Head of caudate nucleus (tissue), 42 donors: ENCODE measurements at places on chromosomes 1 and 21.

- DNase-seq: no peak
Measured at GRCh38 chr1:41239988-41240610, 2.0 kb downstream of the SCMH1 start.

DNA sequence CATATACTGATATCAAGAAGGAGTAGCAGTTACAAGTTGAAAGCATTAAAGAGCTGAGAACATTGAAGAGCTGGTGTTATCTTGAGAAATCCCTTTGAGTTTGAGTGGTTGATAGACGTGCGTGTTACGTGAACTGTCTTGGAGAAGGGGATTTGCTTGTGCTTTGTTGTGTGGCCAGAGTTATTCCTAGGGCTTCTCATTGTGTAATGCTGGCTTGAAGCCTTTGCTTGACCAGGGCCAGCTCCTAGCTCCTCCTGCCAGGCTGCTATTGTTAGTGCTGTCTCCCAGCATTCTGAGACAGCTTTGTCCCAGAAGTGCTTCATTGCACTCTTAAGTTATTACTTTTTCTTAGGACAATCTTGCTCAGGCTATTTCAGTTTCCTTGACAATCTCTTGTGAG, 116.2 kb upstream of the KCNK2 start:
- DNase-seq: no peak

DNA sequence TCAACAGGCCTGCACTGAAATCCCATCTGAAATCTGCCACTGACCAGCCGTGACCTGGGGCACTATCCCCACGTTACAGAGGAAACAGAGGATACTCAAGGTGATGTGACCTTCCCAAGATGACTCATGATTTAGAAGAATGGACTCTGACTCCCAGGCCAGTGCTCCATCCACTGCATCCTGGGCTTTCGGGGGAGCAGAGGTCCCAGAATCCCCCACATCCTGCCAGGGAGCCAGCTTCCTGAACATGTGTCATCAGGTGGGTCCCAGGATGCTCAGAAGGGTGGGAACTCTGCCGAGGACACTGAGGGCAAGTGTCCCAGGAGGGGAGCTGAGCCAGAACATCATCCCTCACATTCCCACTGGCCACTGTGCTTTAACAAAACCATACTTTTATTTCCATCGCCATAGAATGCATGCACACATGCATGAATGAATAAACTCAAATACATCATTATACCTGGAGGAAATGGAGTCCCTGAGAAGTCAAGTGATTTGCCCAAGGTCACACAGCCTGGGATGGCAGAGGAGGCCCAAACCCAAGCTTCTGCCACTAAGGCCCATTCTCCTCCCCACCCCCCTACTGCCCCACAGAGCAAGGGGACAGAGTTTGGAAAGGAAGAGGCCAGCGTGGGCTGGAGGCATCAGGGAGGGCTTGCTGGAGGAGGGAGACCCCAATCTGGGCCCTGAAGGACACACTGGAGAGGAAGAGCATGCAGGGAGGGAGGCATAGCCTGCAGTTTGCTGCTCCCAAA, 189.4 kb downstream of the MATN1 start:
- DNase-seq: no peak

DNA sequence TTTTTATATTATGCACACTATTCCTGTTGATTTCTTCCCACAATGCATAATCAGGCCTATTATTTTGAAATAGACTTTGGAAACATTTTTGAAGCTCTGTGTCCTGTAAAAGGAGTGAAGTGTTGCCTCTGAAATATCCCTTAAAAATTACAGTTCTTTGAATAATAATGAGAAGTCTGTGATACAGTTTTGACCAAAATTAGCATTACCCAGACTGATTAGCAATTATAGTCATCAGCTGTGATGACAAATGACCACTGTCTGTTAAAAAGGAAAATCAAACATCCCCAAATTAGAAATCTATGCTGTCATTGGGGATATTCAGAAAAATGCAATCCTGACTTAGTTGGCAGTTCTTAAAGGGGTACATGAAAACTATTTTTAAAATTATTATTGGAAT, 63.7 kb downstream of the PTGS2 start:
- DNase-seq: no peak

DNA sequence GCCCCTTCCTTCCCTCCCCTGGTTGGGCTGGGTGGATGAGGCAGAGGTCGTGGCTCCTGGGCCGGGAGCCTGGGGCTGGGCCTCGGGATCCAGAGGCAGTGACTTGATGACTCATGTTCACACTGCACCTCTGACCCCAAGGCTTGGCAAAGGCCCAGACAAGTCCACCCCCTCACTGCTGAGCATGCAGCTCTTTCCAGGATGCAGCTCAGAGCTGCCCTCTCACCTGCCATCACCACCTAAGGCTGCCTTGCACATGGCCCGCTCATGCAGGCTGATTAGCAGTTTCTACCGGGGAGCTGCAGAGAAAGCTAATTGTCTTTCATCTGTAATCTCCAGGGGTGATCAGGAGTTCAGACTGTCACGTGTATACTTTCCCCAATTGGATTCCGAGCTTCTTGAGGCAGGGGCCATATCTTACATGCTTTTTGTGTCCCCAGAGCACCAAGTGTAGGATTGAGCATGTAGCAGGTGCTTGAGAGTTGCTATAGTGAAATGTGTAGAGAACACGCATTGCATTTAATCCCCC, 62.1 kb downstream of the LRRN2 start:
- peak; percentile 55 for DNase-seq

DNA sequence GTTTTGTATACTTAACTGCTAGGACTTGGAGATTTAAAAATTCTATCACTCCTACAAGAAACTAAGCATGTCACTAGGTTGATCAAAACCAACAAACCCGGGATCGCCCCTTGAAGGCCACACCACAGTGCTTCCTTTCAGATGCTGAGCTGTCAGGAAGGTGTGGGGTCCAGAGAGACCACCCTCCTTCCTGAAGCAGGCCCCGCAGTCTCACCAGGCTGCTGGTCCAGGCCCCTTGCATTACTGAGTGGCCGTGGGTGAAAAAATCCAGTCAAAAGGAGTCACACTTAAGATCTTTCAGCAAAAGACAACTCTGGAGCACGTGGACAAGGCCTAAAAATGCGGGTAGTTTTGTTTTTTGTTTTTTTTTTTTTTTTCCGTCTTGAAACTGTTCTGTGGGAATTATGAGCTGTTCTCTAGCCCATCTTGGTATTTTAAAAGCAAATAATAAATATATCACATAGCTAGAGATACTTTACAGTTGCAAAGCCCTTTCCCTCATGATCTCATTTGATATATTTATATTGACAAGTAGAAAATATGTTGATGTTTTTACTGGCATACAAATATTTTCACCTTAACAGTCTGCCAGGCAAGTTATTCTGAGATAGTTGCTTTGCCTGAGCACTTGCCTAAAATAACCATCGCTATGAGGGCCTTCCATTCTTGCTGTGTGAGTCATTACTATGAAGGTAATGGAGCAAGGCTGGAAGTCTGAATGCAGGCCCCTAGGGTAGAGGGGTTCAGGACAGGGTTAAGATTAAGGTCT, 73.1 kb upstream of the EDEM3 start:
- DNase-seq: no peak

DNA sequence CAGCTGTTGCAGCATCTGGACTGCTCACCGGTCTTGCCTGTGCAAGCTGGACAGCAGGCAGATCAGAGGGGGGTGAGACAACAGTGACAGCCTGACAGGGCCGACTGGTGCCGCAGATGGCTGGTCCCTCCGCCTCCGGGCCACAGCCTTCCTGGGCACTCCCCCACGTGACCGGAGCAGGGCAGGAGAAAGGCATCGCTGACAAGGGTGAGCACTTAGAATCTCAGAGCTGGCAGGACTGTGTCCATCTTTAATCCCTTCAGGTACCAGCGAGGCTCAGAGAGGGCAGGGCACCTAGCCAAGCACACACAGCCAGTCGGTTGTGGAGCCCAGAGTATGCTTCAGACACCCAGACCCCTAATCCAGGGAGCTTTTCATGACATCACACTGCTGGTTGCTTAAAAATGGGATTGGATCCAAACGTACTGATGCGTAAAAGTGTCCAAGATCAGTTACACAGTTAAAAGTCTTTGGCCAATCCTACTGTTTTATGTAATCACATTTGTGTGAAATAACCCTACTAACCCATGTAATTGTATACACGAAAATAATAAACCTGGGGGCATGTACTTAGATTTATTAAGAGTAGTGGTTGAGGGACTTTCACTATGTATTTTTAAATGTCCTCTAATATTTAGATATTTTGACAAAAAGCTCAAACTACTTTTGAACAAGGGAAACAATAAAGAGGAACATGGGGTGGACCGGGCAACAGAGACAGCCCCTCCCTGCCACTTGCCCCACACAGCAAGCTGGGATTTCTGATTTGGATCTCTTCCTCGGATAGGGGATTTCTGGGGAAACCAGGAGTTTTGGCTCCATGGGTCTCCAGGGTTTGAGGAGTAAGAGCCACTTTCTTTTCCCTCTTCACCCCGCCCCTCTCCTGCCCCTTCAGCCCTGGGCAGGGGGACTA, 758 bp upstream of the CNTN2 start:
- DNase-seq: peak; percentile 75

DNA sequence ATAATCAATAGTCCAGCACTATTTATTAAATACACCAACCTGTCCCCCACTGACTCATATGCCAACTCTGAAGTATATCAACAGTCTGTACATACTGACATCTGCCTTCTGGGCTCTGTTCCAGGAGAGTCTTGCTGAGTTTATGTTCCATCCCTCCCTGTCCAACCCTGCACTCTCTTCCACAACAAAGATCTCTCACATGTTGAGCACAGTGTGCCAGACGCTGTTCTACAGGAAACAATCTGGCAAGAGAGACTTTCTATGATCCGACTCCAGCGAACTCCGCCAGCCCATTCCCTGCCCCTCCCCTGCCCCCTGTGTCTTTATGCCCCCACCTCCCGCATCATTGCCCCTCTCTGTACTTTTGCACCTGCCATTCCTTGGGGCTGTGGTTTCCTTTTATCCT, 3.4 kb downstream of the LACTBL1 start:
- DNase-seq: no peak

DNA sequence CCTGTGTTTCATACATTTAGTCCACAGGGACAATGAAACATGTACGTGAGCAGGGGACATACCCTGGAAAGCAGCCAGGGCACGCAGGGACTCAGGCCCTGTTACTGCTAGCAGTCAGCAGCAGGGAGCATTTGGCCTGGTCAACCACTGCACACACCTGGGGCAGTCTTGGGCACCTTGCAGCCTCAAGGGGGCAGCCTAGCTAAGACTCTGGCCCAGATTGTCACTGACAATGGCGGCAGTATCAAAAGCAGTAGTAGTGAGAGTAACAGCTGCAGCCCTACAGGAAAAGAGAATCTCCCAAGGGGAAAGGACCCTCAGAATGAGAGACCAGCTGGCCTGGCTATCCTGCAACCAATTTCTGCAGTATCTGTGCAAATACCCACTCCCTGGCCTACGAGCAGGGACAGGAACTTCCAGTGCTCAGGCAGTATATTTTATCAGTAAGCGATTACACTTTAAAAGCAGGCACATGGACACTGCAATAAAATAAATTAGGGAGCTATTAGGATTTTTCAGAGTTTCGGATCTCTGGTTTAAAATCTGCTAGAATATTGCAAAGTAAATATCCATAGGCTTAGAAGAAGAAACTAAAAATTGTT, 475.6 kb downstream of the LTN1 start:
- peak; percentile 59 for DNase-seq

DNA sequence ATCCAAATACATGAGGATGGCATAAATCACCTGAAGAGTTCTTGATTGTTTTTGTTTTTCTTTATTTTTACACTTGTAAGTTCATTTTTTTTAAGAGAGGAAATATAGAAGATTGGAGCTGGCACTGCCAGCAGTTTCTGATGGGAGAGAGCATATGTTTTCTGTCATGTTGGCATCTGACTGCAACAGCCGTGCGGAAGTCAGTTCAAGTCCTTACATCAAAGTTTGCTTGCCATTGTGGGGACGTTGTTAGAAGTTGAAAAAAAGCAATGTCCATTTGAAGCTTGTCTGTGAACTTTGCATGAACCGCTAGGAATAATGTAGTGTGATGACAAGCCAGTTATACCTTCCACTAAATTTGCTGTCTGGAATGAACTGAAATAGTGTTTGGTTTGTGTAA, 126.5 kb upstream of the USH2A start:
- DNase-seq: no peak

DNA sequence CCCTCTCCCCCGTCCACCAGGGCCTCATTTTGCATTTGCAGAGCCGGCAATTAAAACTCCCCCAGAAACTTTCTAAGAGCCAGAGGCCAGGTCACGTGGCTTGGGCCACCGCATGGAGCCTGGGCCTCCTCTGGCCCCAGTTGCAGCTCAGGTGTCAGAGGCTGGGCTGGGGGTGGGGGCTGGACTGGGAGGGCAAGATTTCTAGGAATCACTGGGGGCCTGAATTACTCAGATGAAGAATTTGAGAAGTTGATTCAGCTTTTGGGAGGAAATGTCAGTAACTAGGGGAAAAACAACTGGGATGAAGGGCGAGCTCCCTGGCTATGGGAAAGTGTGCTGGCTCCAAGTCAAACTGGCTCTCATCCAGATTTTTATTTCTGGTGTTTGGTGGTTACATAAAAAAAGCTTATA, 151.0 kb downstream of the CDC7 start:
- DNase-seq: no peak

GRCh38 chr1:35707601-35708440, 10.9 kb downstream of the C1orf216 start:
- DNase-seq: peak; percentile 32

- DNase-seq: peak; percentile 38
Measured at GRCh38 chr1:152189657-152190442, 30.8 kb upstream of the RPTN start.

GRCh38 chr1:172820475-172821158, 161.7 kb downstream of the FASLG start:
- DNase-seq: no peak

GRCh38 chr21:20856926-20857325, 141.3 kb upstream of the NCAM2 start:
- DNase-seq: no peak

DNA sequence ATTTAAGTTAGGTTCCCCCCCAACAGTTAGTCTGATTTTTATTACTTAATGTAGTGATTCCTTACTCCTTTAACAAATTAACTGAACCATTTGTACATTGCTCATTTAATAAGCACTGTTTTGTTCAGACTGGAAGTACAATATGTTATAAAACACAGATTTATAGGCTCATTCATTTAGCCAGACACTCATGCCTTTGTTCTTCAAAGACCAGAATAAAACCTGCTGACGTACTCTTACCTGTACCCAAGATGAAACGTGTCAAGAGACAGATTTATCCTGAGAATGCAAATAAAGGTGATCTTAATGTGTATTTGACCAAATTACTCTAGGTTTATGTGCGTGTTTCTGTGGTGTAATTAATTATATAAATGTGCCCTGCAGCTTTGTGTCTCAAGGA, 92.8 kb downstream of the INTS7 start:
- DNase-seq: no peak

DNA sequence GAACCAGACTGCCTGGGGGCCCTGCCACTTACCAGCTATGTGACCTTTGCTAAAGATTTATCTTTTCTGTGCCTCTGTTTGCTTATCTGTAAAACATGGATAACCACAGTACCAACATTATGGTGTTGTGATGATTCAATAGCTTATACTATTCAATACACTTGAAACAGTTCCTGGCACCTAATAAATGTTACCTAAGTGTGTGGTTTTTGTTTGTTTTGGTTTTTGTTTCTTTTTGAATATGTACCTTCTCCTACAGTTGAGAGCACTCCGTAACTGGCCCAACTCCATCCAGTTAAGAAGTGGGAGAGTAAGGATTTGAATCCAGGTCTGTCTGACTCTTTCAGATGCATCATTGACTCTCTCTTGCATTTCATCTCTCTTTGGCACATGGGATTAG, 125.8 kb upstream of the C8B start:
- DNase-seq: no peak
